ENCODE measurements at places on chromosomes 4 and X.

GRCh38 chrX:40247848-40248622 lies 150.3 kb upstream of the BCOR start:
- no peak for DNase-seq

- DNase-seq: no peak
These were observed 122.9 kb downstream of the MAML3 start for GRCh38 chr4:140031061-140031460.

- no peak for DNase-seq
These were observed 86.8 kb downstream of the REPS2 start for GRCh38 chrX:17033225-17033624.

- no peak for DNase-seq
These were observed 618 bp downstream of the RBBP7 start for GRCh38 chrX:16869393-16870094.

- DNase-seq: peak; percentile 62
These were observed 1.4 kb downstream of the MAMLD1 start for GRCh38 chrX:150364347-150365050.

DNA sequence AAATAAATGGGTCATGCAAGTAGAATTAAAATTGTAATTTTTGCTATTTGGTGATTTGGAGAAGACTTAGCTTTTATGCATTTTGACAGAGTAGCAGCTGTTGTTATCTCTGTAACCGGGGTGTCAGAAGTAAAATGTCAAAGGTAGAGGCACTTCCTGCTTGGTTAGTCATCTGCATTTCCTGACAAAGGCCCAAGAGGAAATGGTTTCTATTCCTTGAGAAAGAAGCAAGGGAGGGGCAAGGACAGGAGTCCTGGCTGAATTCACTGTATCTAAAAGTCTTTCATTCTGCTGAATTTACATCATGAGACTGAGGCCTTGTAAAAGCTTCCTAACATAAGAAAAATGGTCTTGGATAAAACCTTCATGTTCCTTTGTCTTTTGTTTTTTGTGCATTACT lies 550.9 kb upstream of the BOD1L1 start:
- peak; percentile 60 for DNase-seq

GRCh38 chrX:151346931-151347543 lies 50.0 kb upstream of the VMA21 start:
- no peak for DNase-seq

- DNase-seq: no peak
These were observed 246.5 kb downstream of the PPP1R2C start for GRCh38 chrX:42531441-42531840.

- DNase-seq: no peak
These were observed 181.5 kb downstream of the TSPAN5 start for GRCh38 chr4:98476891-98477290.

GRCh38 chrX:23945206-23945605 lies 37.4 kb downstream of the CXorf58 start:
- DNase-seq: no peak

- DNase-seq: peak; percentile 45
These were observed 27.0 kb downstream of the DHX15 start for GRCh38 chr4:24557026-24558025.

- no peak for DNase-seq
These were observed 117.0 kb downstream of the PCDH7 start for GRCh38 chr4:30837131-30837539.

- DNase-seq: no peak
These were observed 97.9 kb upstream of the EOLA2 start for GRCh38 chrX:150036181-150036580.

- no peak for DNase-seq
These were observed 1026.6 kb downstream of the RAPGEF2 start for GRCh38 chr4:160129439-160129838.

- peak; percentile 11 for DNase-seq
These were observed 653 bp downstream of the HHIP start for GRCh38 chr4:144646523-144647094.

DNA sequence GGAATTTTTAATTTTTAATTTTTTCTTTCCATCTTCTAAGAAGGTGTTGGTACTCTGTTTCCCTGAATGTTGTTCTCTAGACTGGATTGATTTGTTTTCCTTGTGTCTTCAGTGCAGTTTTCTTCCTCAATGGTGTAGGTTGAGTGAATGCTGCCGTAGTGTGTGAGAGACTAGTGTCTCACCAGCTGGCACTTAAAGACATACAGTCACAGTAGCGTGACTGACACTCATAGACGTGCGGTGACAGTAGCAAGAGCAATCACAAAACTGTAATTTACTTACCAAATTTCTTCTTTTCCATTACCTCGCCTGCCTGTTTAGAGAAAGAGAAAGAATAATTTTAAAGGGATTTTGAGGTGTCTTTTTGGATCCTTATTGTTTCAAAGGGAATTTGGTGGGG lies 21.4 kb upstream of the PGM2 start:
- DNase-seq: no peak

DNA sequence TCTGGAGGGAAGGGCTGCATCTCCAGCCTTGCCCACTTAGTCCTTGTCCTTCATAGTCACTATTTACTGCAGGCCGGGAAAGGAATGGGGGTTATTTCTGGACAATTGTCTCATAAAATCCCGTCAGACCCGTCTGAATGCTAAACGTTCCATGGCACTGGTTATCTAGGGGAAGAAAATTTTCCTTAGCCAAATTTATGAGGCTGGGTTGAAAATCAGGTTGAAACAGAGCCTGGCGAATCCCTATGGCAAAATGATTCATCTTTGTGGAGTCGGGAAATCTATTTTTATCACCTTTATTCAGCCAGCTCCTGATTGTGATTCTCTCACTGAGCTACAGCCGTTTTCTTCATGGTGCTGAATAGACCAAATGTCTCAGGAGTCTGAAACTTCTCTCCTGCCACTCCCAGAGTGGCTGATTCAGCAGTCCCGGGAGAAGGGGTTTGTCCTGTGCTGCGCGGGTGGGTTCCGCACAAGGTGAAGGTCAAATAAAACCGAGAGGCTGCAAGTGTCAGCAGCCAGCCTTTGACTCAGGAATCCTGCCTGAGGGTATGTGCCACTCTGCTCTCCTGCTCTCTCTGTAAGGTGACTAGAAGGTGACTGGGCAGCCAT lies 1.0 kb downstream of the LIMCH1 start:
- DNase-seq: no peak

- no peak for DNase-seq
These were observed 81.8 kb downstream of the SRPX start for GRCh38 chrX:38138900-38139299.

GRCh38 chr4:145895056-145895455 lies 43.6 kb downstream of the ZNF827 start:
- DNase-seq: no peak

- DNase-seq: no peak
These were observed 15.6 kb upstream of the ART3 start for GRCh38 chr4:76058888-76059426.

- peak; percentile 55 for DNase-seq
These were observed 70.9 kb downstream of the INTS12 start for GRCh38 chr4:105637408-105638176.

GRCh38 chrX:76253432-76253831 lies 80.6 kb downstream of the PBDC1 start:
- peak; percentile 56 for DNase-seq

DNA sequence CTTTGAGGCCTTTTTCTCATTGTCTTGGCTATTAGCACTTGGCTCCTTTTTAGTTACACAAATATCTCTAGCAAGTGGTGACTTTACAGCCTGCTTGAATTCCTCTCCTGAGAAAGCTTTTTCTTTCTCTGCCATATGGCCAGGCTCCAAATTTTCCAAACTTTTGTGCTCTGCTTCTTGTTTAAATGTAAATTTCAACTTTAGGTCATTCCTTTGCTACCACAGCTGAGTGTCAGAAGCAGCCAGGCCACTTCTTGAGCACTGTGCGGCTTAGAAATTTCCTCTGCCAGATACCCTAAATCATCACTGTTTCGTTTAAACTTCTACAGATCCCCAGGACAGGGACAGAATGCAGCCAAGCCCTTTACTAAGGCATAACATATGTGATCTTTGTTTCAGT lies 222.4 kb downstream of the FBXO8 start:
- no peak for DNase-seq

- no peak for DNase-seq
These were observed 213.6 kb downstream of the PALLD start for GRCh38 chr4:168710353-168710946.

DNA sequence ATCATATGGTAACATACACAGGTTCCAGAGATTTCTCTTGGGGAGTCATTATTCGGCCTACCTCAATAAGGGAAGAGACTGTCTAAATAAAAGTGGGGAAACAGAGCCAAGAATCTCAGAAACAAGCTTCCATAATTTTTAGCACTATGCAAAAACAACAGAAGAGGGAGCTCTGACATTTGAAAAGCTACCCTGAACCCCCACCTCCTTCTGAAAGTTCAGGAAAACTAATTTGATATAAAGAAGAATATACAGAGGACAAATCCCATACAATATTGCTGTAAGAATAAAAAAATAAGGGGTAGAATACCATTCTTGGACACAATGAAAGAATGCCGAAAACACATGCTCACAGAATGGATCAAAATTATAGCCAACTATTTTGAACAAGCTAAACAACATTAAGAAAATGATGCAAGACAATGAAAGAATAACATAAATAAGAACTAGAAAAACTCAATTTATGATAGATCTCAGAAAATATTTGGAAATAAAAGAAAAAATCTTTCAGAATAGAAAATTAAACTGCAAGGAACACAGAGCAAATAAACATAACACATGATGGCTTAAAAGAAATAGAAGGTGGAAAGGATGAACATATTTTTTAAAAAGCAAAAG lies 14.4 kb upstream of the ZNF41 start:
- DNase-seq: no peak

- peak; percentile 6 for DNase-seq
These were observed at the start of gene CXCL3 for GRCh38 chr4:74038425-74039314. Gene CXCL3 (minus strand): TSS chr4:74038689. CDS start chr4:74038611, 78 bp downstream.

GRCh38 chr4:62676962-62677361 lies 1476.8 kb downstream of the ADGRL3 start:
- DNase-seq: no peak

DNA sequence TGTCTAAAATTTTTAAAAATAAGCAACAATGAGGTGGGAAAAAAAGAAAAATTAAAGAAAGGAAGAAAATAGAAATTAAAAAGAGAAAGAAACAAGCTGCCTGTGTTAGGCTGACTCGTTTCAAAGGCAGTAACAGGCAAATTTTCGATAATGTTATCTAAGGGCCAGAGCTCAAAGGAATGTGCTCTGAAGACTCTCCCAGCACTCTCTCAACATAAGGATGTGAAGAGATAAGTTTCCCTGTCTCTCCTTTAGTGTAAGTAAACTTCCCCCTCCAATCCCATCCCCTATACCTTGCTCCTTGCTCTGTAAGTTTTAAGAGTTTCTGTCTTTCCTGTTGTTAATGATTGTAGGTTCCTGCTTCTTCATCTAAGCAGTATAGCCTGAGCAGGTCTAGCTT lies 172.8 kb downstream of the TEX13C start:
- DNase-seq: no peak

- no peak for DNase-seq
These were observed 95.4 kb upstream of the PLAC1 start for GRCh38 chrX:134753718-134754008.

- DNase-seq: peak; percentile 54
These were observed 126.6 kb downstream of the ASB9 start for GRCh38 chrX:15143050-15143824.

- DNase-seq: no peak
These were observed 70.3 kb downstream of the WFS1 start for GRCh38 chr4:6339818-6340445.

DNA sequence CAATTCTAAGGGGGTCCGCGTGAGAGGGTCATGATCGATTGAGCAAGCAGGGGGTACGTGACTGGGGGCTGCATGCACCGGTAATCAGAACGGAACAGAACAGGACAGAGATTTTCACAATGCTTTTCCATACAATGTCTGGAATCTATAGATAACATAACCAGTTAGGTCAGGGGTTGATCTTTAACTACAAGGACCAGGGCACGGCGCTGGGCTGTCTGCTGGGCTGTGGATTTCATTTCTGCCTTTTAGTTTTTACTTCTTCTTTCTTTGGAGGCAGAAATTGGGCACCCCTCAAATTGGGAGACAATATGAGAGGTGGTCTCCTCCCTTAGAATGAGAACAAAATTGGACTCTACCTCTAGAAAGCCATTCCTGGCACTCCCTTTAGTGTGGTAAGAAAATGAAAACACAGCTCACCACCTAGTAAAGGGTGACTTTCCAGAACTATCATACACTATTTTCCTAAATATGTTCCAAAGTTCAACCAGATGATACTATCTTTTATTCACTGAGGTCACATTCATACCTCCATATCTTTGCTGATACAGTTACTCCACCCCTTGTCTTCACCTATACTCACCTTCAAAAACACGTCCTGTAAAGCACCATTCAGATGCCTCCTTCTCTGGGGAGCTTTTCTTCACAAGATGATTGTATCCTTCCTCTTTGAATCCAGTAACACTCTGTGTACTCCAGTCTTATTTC lies 1058.3 kb upstream of the SLIT2 start:
- no peak for DNase-seq

Measured in B cell (primary cell).